NCI-H748 treated with DMSO at 0.1 percent for 48 hours (cell line): ENCODE measurements at places on chromosomes 13 and 19.

DNA sequence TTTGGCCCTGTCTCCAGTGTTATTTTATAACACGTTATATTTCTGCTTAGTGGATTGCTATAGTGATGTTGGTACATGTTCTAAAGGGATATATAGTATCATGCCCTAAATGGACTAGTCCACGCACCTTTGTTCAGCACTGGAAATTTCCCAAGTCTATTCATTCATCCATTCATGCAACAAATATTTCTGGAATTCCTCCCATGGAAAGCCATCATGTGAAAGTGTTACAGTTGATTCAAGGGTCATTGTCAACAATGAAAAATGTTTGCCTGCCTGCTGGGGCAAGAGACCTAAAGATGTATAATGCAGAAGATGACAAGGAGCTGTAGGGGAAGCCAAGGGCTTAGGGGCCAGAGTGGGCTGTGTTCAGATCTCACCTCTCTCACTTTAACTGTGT is 10.8 kb upstream of the HSPH1 start:
- no peak for DNase-seq

GRCh38 chr19:33052352-33052972 is 12.2 kb downstream of the RHPN2 start:
- no peak for DNase-seq

DNA sequence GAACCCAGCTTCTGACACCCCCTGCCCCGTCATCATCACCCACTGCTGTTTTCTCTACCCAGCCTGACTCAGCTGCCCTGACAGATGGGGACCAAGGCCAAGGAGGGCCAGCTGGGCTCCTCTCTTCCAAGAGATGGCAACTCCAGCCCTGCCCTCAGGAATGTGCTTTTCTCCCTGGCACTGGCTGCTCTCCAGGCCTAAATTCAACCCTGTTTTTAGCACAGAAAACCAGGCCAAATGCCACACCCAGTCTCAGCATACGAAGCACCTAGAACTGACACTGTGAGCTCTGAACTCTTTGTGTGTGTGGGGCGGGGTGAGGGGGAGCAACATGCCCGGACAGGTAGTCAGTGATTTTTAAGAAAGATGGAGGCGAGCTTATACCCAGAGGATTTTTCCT is 23.4 kb upstream of the IGFL1 start:
- no peak for DNase-seq

- DNase-seq: no peak
Measured at GRCh38 chr13:77390391-77390790, 63.5 kb upstream of the MYCBP2 start.

DNA sequence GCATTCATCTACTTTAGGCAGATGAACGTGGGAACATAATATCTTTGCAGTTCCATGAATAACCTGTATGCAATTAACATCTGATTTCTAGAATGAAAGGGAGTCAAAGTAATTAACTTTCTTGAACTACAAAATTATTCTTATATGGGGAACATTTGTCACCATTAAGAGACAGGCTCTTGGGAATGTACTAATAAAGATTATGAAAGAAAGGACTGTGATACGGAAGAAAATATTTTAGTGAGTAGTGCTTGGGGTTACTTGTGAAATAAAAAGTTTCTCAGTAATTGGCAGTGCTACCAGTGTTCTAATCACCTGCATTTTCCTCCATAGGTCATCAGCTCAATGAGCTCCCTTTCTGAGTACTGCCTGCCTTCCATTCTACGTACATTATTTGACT is 85.4 kb downstream of the FRY start:
- no peak for DNase-seq

DNA sequence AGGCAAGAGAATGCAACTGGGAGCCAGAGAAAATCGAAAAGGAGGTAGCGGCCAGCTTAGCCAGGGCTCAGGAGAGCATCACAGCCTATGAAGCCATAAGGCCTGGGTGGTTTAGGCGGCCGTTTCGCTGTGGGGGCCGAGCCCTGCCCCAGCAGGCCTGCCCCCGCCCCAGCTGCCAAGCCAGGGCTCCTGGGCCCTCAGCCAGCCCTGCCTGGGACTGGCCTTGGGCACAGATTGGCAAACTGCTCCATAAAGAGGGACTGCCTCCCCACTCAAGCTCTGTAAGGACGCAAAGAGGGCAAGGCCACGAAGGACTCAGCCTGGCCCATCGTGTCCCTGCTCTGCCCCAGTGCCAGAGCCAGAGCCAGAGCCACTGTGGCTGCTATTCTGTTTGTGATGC is 10.2 kb downstream of the ZNF653 start:
- DNase-seq: no peak

- no peak for DNase-seq
Measured at GRCh38 chr13:44768775-44769581, 192.8 kb upstream of the TSC22D1 start.

DNA sequence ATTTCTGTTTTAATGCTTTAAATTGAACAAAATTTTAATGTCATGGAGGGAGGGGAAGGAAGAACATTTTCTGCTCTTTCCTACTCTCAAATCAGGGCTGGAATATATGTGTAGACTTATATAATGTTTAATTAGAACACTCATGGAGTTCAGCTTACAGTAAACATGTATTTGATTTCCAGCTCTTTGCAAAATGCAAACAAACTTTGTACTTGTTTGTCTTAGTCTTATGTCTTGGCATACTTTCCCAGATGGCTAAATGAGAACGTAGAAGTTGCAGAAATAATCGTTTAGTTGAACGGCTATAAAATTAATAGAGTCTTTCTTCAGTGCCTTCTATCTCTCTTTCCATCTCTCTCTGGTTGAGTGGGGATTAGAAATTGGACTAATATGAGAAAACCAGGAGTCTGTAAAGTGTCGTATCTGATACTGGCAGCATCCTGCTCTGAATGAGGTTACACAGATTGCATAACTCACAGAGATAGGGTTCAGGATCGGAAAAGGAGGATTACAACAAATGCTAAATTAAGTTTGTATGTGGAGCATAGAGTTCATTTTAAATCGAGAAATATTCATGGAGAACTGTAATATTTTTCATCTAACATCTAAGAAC is 82.3 kb downstream of the FGF9 start:
- no peak for DNase-seq

- DNase-seq: no peak
Measured at GRCh38 chr19:43695985-43696704, 19.7 kb upstream of the IRGC start.

DNA sequence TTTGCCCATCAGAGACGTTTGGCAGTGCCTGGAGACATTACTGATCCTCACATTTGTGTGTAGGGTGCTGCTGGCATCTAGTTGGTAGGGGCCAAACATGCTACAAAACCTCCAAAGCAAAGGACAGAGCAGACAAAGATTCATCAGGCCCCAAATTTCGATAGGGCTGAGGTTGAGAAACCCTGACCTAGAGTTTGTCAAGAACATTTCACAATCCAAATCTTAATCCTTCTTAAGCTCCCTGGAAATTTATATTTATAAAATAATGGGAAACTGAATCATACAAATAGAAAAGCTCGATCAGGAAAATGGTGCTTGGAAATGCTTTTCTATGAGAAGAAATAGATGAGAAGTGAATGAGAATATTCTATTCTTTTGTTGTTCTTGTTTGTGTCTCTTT is 273.6 kb downstream of the DCT start:
- no peak for DNase-seq

DNA sequence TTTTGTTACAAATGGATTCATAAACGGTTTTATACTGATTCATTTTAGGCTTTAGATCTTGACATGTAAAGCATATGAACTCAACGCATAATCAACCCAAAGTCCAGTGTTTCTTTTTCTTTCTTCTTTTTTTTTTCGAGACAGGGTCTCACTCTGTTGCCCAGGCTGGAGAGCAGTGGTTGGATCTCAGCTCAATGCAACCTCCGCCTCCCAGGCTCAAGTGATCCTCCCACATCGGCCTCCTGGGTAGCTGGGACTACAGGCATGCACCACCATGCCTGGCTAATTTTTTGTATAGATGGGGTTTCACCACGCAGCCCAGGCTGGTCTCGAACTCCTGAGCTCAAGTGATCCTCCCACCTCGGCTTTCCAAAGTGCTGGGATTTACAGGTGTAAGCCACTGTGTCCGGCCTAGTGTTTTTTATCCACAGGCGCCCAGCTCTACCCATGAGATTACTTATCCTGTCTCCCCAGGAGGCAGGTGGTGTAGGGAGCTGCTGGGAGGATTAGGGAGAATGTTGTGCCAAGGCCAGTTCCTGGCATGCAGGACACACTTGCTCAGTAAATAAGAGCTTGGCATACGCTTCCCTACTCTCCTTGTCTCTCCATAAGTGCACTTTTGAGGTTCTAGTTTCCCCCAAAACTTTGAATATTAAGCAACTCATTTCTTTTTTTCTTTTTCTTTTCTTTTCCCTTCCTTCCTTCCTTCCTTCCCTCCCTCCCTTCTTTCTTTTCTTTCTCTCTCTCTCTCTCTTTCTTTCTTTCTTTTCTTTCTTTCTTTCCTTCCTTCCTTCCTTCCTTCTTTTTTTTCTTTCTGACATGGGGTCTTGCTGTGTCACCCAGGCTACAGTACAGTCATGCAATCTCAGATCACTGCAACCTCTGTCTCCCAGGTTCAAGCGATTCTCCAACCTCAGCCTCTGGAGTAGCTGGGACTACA is 4.8 kb upstream of the CEBPA start:
- DNase-seq: no peak

- no peak for DNase-seq
Measured at GRCh38 chr13:114109641-114110041, 22.8 kb downstream of the RASA3 start.

- DNase-seq: no peak
Measured at GRCh38 chr13:48939728-48940127, 36.0 kb upstream of the FNDC3A start.

DNA sequence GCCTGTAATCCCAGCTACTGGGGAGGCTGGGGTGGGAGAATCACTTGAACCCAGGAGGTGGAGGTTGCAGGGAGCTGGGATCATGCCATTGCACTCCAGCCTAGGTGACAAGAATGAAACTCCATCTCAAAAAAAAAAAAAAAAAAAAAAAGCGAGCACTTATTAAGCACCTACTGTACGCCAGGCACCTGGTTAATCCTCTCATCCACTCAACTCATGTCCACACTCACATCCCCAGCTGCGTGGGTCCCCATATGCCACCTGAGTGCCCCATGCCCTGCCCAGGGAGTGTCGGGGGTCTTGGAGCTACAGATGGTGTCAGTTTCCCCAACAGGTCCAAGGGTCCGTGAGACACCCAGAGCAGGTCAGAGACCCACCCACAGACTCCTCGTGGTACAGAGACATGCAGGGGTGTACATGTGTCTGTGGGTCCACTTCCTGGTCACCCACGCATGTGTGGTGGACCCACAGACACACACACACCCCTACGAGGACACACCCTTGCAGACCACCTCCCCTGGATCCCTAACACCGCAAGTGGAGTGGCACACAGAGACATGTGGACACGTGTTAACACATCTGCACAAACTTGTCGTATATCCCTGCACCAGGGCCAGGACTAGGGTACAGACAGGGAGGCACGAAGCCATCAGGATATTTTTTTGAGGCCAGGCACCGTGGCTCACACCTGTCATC is 3.5 kb downstream of the INSL3 start:
- DNase-seq: no peak

DNA sequence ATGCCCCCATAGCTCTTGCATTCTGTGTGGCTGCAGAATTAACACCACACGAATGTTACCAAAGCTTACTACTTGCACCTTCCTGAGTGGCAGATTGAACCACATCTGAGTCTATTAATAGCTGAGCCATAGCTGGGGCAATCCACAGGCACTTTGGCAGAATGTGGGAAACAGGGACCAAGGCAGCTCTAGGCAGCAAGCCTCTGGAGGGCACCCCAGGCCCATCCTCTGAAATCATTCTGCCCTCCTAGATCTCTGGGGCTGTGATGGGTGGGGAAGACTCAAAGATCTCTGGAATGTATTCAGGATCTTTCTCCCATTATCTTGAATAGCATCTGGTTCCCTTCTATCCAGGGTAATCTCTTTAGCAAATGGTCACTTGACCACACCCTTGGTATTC is 139.3 kb downstream of the TNFRSF19 start:
- DNase-seq: no peak

- no peak for DNase-seq
Measured at GRCh38 chr19:56837492-56838023, 3.0 kb downstream of the PEG3 start.

- DNase-seq: no peak
Measured at GRCh38 chr19:6535558-6536137, 4.8 kb downstream of the TNFSF9 start.

- DNase-seq: no peak
Measured at GRCh38 chr19:54208784-54209057, 8.1 kb downstream of the RPS9 start.

DNA sequence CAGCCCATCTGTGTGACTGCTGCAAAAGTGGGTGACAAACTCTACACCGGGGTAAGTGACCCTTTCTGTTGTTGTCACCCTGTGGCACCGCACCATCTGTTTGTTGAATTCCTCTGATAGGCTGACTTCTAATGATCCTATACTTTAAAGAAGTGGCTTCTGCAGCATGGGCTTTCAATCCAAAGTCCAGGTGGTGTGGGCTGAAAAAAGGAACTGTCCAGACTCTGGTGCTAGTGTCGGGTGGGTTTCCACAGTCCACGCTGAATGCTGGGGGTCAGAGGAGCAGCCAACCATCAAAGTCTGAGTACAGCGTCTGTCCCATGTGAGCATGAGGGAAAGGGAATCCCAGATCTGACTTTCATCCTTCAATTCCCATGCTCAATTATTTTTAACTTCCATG is 31.6 kb upstream of the SPATA13 start:
- DNase-seq: no peak

GRCh38 chr19:54551293-54551692 is 22.3 kb upstream of the LILRA2 start:
- DNase-seq: no peak

- DNase-seq: no peak
Measured at GRCh38 chr13:76715621-76716020, 170.6 kb downstream of the KCTD12 start.

- no peak for DNase-seq
Measured at GRCh38 chr19:33302974-33303790, 848 bp upstream of the CEBPA start.

DNA sequence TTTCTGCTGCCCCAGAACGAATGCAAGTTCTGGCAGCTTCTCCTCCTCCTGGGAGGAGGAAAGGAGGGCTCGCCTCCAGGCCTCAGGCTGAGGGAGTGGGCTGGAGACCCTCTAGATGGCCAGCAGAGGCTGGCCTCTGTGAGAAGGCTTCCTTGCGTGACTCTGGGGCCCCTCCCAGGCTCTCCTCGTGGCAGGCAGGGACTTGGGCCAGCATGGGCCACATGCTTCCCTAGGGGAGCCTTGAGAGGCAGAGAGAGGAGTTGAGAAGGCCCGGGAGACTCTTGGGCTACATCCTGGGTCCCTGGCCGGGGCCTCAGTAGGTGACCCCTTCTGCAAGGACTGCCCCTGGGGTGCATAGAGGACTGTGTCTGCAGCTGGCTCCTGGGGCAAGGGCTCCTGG is 25.9 kb downstream of the LYL1 start:
- no peak for DNase-seq

GRCh38 chr19:29503140-29503758 is 22.5 kb upstream of the VSTM2B start:
- no peak for DNase-seq

DNA sequence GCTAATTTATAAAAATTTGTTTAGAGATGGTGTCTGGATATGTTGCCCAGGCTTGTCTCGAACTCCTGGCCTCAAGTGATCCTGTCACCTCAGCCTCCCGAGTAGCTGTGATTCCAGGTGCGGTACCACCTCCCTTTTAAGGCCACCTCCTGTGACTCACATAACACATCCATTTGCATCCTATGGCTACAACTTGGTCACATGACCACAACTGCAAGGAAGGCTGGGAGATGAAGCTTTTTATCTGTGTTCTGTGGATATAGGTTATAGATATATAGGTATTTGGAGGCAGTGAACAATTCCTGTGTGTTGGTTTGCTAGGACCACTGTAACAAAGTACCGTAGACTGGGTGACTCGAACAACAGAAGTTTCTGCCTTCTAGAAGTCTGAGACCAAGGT is 6.0 kb downstream of the SPACA6 start:
- DNase-seq: no peak

GRCh38 chr19:40221858-40222619 is 3.9 kb upstream of the TTC9B start:
- DNase-seq: peak; percentile 94
